Activated T-cell treated with anti-CD3 and anti-CD28 coated beads, Interleukin-2, amount 50 U/mL, for 24 hours (primary cell): ENCODE measurements at places on chromosomes 5 and 9.

GRCh38 chr5:62596096-62596495, 17.5 kb downstream of the LRRC70 start:
- DNase-seq = no peak

DNA sequence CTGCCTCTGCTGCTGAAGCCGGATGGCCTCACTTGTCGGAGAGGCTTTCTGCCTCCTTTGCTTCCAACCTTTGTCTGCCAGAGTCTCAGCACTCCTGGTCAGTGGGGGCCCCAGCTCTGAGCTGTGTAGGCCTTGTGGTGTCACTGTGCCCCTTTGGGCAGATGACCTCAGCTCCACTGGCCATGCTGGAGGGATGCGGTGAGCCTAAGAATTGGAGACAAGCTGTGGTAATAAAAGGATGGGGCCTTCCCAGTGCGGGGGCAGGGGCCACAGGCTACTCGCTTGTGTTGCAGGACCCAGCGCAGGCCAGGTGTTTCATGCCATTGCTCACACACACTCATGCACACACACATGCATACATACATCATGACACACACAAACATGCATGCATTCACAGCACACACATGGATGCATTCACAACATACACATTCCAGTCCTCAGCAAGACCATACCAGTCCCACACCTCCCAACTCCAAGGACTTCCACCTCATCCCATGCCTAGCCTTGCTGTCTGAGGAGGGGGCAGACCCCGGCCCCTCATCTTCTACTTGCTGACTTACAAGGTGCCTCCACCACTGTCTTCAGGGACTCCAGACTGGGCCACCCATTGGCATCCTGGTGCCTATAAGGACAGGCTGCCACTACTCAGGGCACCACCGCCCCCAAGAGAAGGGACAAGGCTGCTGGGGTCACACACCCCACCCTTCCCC, 237.7 kb downstream of the SYK start:
- DNase-seq = no peak

GRCh38 chr5:149423794-149424268, 44.7 kb upstream of the IL17B start:
- DNase-seq = no peak

DNA sequence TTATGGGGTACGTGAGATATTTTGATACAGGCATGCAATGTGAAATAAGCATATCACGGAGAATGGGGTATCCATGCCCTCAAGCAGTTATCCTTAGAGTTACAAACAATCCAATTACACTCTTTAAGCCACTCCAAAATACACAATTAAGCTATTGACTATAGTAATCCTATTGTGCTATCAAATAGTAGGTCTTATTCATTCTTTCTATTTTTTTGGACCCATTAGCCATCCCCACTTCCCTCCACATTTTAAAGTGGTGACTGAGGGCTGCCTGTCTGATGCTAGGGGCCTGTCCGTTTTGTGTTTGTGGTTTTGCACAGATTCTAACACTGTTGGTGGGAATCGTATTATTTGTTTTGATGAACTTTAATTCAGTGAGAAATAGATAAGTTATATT, 129.7 kb upstream of the DHFR start:
- no peak for DNase-seq

GRCh38 chr9:19232823-19233194, 2.3 kb downstream of the DENND4C start:
- no peak for DNase-seq

DNA sequence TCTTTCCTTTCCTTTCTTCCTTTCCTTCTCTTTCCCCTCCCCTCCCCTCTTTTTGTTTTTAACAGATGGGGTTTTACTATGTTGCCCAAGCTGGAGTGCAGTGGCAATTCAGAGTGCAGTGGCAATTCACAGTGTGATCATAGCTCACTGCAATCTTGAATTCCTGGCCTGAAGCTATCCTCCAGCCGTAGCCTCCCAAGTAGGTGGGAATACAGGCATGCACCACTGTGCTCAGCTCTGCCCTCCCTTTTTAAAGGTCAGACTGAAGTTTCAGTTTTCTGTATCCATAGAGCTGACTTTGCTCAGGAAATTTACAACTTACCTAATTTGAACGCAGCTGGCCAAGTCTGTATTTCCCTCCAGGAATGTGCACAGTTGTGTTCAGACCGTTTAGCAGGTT, 696 bp downstream of the CCL28 start:
- no peak for DNase-seq

DNA sequence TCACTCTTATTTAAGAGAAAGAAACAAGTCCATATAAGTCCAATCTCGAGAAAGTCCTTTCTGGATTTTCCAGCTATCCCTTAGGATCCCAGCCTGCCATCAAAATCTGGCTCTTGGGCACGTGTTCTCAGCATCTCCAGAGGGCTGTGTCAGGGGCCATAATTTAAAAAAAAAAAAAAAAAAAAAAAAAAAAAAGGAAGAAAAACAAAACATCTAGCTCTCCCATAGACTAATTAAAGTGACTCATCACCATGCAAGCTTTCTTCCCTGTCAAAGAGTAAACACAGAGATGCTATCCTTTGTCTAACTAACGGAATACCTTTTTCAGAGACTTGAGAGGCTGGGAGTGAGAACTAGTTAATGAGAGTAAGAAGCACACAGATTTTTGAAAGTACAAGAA, 44.9 kb upstream of the MYO10 start:
- no peak for DNase-seq

GRCh38 chr5:87185838-87186237, 81.8 kb upstream of the RASA1 start:
- no peak for DNase-seq

- peak; percentile 34 for DNase-seq
These were observed 197.9 kb upstream of the ADAMTS16 start for GRCh38 chr5:4941957-4942830.

DNA sequence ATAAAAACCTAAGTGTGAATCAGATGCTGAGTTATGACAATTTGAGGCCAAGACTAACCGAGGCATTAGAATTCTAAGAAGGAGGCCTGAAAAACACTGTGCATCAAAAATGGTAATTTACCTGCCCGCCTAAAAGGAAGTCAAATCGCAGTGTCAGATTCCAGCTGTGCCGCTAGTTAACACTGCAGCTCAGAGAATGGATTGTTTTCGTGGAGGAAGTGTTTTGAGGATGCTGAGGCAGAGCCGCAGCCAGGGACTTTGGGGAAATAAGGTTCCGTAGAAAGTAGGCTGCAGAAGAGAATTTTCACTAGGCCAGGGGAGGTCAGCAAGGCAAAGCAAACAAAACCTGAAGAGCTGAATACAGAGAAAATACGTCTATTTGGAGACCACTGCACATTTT, 226.4 kb upstream of the ISL1 start:
- no peak for DNase-seq

GRCh38 chr9:94881940-94882339, 155.4 kb downstream of the AOPEP start:
- no peak for DNase-seq

DNA sequence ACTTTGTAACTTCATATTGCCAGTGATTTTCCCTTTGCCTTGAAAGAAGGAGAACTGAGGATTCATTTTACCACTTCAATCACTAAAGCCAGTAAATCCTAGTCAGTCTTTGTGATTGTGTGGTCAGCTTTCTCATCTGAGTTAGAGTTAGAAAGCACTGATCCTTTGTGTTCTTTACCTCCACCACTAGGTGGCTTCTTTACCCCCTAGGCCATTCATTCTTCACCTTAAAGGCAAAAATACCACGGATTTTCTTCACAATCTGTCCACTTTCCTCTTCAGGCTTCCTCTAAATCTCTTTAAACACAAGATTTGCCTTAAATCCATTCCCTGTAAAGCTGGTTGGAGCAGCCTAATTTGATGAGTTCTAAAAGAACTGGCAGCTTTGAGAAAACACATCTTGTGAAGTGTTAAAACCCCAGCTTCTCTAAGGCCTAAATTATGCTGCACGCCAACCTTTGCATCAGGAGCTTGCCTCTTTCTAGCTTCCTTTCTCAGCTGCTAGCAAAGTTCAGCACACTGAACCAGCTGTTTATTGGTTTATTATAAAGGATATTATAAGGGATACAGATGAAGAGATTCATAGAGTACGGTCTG, 20.4 kb downstream of the BDP1 start:
- no peak for DNase-seq

DNA sequence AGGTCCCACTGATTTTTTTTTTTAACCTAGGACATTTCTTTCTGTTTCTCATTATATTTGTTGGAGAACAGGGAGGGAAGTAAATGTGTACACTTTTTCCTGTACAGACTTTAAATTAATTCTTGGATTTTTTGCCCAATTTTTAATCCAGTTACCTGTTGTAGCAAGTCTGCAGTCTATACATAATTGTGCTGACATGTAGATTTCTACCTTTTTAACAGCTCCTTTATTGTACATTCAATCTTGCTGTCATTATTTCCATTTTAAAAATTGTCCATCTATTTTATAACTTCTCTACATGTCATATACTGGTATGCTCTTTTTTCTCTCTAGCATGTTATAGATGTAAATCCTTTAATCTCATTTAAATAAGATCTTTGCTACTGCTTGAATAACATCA, 1838.7 kb upstream of the CDH9 start:
- DNase-seq = no peak

DNA sequence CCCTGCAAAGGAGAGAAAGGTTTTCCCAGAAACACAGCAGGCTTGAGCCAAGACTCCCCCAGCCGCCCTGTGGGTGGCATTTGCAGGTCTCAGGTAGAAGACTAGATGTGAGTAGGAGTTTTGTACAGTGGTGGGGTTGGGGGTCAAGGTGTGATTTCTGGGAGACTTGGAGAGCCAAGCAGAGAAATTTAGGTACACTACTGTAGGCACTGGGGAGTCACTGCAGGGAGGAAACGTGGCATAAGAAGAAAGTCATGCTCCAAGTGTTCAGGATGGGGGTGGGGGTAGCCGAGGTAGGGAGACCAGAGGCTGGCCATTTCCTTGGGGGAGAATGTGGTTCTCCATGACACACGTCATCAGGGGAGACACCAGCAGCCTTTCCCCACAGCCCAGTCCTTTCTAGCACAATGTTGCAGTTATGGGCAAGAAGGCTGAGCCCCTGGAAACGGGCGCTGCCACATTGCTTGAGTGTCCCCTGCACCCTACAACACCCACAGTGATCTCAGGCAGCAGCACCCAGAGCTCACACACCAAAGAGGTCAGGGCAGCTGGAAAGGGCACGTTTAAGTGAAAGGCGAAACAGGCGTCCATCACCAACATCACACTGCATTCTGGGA, 210.5 kb downstream of the FSTL4 start:
- DNase-seq = peak; percentile 21

DNA sequence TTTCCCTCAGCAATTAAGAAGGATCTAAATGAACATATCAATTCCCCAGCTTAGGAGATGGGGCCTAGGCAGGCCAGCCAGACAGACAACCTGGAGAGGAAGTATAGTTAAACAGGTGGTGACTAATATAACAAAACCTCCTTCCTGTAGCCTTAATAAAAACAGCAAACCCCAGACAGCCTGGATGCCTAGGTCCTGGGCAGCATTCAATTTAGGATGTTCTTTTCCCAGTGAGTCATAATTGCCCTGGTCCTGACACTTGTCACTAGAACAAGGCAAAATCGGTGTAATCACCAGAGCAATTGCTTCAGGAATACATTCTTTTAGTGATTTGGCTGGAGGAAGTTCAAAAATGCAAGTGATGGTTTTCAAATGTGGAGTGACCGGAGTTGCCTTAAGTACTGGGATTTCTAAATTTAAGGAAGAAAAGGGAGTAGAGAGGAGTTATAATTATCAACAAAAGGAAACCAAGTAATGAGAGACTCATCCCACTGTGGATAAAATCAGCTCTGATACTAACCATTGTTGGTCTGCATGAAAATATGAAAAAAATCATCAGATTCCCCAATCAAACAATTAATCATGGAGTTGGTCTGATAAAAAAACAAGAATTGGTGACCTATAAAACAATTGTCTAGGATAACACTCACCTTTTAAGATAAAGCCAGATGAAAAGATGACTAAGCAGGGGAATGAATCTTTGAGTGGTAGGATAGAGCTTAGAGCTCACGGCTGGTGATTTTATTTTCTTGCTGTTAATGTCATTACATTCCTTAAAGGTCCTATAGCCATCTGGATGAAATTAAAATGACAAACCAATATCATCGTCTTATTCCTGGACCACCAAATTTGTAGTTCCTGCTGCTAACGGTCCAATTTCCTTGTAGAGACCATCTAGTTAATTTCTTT, 39.0 kb upstream of the TARS1 start:
- no peak for DNase-seq
